ENCODE measurements at places on chromosomes 13 and 19.
A peak's percentile ranks its signal among the peaks of the same experiment; 100 is the strongest.

GRCh38 chr13:110407021-110407420 is 99.9 kb downstream of the COL4A2 start:
- no peak for DNase-seq

DNA sequence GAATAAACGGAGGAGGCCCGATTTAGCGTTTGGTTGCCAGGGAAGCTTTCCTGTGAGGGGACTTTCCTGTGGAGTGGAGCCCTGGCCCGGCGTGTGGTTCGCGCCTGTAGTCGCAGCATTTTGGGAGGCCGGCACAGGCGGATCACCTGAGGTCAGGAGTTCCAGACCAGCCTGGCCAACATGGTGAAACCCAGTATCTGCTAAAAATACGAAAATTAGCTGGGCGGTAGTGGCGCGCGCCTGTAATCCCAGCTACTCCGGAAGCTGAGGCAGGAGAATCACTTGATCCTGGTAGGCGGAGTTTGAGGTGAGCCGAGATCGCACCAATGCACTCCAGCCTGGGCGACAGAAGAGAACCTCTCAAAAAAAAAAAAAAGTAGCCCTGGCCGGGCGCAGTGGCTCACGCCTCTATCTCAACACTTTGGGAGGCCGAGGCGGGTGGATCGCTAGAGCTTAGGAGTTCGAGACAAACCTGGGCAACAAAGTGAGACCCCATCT is 6.9 kb downstream of the KANK3 start:
- DNase-seq = no peak

DNA sequence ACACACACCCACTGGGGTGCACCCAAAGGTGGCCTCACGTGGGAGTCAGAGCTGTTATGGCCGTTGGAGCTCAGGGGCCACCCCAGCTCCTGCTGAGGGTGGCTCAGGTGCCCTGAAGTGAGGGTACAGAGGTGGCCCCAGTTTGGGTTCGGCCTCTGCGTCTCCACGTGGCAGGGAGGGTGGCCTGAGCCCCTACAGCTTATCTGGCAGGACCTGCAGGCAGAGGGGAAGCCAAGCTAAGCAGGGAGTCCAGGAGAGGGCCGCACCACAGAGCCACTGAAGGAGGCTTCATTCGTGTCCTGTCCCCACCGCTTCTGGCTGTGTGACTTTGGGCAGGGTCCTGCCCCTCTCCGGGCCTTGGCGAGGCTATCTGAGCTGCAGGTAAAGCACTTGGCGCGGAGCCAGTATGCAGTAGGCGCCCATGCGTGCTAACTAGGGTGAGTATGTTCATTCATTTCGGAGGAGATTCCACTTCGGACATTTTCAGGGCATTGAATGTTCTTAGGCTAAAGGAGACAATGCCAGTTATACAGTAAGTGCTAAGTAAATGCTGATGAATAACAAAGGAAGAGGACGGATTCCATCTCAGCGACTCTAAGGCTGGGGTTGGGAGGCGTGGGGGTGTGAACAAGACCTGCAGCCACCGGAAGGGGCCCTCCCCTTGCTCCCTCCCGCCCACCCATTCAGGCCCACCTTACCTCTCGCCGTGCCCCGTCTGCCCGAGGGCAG is 4.9 kb downstream of the REX1BD start:
- no peak for DNase-seq

GRCh38 chr13:31049083-31049482 is 112.6 kb downstream of the HSPH1 start:
- DNase-seq = no peak

- DNase-seq = peak; percentile 55
These were observed 2.8 kb downstream of the SWSAP1 start for GRCh38 chr19:11377237-11377636.

DNA sequence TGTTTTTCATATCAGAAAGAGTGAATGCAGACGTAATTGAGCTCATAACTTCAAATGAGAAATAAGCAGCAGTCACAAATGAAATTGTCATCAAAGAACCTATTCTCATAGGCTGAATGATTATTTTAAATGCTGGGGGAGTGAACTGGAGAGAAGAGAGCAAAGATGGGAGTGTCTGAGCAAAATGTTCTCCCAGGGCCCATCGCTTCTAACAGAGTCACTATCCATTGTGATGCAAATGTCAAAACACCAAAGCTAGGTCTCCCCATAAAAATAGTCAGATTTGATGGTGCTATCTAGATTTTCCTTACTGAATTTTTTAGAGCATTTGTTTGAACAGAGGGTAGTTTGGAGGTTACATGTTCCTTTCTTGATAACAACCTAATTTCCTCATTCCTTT is 278.7 kb downstream of the PCDH9 start:
- DNase-seq = no peak

DNA sequence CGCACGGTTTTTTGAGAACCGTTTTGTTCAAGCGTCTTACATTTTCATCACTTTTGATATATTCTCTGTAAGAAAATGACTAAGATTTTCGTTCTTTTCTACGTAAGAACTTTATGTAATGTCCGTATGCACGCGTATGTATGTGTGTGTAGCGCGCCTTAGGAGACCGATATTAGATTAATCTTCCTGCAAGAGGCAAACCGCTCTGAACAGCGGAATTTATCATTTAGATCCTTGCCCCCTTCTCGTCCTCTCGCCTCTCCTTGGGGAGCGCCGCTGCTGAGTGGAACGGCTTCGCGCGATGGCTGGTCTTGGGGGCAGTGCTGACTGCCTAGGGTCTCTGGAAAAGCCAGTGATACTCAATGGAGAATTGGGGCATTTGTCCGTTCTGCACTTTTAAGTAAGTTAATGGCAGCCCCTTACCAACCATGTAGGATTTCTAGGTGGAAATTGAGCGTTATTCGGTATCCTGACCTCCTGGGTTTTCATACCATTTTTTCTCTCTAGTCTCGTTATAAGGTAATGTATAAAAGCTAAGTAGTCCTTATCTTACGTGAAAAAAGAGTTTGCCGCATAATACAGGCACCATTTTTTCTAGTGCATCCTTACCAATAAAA is 4.7 kb downstream of the MAB21L1 start:
- DNase-seq = no peak

DNA sequence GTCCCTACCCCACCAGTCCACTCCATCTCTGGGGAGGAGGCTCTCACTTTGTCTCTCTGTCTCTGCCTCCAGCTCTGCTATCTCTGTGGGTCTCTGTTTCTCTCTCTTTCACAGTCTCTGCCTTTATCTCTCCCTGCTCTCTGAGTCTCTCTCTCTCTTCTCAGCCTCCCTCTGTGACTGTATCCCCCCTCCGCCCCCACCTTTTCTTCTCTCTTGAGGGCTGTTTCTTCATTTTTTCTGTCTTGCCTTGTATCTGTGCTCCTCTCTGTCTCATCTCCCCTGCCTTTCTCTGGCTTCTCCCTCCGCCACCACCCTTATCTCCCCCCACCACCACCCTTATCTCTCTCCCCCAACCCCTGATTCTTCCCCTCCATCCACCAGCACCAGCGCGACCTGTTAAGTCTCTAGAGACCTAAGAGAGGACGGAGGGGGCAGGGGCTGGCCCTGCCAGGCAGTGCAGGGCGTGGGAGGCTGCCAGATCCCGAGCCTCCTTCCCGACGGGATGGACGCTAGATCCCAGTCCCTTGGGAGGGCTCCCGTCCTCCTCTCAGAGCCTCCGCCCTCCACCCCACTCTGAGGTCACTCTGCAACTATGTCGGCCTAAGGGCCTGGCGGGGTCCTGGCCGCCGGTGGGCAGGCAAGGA is 1.0 kb downstream of the AXL start:
- DNase-seq = peak; percentile 75

DNA sequence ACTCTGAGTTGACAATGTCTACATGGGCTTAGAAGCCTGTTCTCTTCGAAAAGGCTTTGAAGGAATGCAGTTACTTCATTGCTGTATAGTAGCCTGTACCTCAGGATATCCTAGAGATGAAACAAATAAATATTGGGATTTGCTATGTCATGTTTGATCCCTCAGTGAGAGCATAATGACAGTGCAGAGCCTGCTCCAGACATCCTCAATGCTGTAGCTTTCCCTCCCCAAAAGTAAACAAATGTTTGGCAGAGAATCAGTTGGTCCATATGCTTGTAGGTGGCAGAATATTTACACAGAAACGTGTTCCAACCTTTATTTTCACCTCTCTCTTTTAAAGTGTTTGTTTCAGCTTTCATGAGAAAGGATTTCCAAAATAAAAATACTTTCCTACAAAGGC is 515.3 kb upstream of the SGCG start:
- no peak for DNase-seq

- no peak for DNase-seq
These were observed 4.6 kb downstream of the LINGO3 start for GRCh38 chr19:2303211-2303798.

DNA sequence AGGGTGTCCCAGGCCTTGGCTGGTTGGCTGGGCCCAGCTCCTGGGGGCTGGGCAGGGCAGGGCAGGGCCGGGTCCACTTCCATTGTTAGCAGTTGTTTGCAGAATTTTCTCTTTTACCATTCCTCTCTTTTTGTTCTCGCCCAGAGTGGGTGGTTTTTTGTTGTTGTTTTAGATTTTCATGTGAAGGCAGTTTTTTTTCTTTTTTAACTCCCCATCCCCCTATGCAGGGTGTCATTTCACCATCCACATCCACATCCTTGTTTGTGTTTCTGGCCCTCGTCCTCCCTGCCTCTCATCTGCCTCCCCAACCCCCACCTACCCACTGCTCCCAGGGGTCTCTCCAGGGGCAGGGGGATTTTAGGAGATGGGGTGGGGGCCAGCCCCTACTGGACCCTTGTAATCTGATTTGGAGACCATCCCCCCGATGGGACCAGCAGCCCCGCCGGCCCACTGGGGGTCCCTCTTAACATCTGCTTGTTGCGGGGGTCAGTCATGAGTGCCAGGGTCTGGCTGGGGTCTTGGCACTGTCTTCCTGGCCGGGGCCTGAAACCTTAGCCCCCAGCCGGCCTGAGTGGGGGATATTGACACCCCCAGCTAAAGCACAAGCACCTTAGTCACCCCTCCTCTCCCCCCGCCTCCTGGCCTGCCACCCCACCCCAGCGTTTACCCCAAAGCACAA is 10.4 kb downstream of the STX10 start:
- DNase-seq = no peak

DNA sequence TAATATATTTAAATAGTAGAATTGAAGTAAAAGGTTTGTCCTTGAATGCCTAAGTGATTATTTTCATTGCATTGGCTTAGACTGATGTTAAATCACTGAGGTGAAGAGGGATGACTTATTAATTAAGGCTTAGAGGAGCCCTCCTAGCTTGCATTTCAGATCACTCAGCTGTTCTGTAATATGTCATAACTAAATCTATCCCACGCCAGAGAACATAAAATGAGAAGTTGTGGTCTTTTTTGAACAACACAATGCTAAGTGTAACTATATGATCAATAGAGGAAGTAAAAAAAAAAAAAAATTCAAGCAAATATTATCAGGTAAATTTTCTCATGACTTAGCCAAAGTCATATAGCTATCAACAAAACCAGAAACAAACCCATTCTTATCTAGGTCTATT is 752.2 kb downstream of the GPC5 start:
- no peak for DNase-seq

- DNase-seq = peak; percentile 93
These were observed 23.1 kb downstream of the TMED1 start for GRCh38 chr19:10812902-10813404.

DNA sequence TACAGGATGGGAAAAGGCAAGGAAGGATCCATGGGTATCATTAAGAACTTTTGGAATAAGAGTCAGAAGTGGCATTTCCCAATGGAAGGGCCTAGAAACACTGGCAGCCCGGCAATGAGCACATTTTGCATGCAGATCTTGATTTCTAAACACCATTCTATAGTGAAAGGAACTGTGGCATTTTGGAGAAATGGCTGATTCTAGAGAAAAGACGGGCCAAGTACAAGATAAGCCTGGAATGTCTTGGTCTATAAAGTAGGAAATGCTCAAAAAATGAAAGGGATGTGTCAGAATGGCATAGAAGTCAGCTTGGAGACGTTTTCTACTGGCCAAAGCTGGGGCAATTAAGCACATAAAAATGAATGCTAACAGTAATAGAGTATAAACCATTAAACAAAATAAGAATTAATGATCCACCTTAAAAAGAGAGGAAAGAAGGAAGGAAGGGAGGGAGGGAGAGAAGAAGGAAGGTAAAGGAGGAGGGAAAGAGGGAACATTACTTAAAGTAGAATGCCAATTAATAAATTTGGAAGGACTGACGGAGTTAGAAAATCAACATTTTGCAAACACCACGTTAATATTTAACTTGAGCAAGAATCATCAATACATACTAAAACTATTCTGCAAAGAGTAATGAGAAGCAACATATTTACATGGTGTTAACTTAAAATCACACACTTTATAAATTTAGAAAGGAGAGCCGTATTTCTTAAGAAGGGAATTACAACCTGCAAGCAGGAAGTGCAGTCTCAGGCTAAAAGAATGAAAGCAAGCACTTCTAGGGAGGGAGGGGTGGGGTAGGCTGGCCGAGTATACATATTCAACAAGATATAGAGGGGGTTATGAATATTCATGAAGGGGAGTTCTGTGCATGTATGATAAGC is 78.9 kb downstream of the ANKRD10 start:
- no peak for DNase-seq

GRCh38 chr19:6766357-6767080 is 716 bp downstream of the SH2D3A start:
- no peak for DNase-seq

DNA sequence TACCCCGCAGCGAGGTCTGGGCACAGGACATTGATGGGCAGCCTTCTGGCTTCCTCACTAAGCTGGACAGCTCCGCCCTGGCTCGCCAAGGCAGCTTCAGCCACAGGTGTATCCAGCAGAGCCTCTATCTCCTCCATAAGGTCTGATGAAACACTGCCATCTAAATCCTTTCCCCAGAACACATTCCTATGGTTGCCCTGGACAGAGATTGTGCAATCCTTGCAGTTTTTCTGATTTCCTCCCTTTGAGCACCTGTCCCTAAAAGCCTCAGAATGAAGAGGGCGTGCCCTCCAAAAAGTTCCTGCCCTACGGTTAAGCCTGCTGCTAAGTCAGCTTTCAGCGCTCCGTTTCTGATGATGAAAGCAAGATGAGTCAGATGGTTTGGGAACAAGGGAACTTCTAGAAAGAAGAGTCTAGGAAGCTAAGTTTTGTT is 21.0 kb downstream of the CLEC4M start:
- DNase-seq = peak; percentile 61

GRCh38 chr13:29892151-29892550 is 41.7 kb upstream of the UBL3 start:
- no peak for DNase-seq

DNA sequence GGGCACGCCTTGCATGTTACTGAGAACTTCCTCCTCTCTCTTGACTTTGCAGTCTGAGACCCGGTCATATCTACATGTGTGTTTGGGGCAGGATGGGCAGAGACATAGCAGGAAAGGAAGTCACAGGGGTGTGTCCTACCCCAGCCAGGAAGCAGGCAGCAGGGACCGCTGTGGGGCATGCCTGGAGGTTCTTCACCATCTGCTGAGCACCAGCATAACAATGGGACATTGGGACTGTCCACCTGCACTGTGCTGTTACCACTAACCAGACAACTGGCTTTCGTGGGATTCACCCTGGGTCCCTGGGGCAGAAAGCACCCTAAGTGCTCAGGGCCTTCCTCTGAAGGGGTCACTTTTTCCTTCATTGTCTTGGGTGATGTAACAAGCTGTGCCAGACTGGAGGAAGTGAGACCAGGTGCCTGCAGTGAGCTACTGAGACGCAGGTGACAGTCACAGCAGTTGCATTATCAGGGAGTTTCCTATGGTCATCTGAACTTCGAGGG is 2.6 kb upstream of the HAUS5 start:
- no peak for DNase-seq

- no peak for DNase-seq
These were observed 145.2 kb downstream of the DIAPH3 start for GRCh38 chr13:60018536-60018935.
